ENCODE measurements at places on chromosomes 7 and 10.

GRCh38 chr10:64637939-64638338 lies 1116.7 kb downstream of the REEP3 start:
- DNase-seq = no peak

DNA sequence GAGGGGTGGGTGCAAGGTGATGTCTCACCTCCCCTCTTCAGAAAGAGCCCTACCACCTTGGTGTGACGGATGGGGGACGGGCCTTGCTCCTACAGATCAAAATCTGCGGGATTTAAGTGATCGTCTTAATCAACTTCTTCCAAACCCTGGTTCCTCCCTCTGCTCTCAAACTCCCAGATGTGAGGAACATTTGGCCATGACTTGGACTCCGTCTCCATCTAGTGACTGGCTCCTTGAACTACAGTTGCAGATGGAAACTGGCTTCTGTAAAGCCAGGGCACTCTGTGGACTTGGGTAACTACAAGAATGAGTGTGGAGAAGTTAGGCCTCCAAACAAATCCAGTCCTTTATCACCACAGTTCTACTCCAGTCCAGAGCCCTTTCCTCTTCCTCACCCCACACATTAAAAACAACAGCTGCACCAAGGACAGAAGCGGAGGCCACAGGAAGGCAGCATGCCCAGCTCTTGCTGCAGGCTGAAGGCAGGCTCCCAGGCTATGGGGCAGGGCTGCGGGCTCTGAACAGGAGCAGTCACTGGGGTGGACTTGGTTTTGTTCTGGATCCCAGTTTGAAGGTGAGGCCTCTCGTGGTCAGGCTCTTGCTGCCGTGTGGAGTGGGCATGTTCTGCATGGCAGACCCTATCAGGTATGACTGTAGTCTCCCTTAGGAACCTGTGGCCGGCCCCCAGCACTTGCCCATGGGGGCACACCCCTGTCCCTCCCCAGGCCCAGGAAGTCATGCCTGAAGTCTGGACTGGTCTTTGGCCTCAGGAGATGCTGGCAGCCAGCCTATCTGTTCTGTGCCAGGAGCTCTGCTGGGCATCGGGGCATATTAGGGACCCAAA lies 79.4 kb downstream of the VWC2 start:
- DNase-seq = peak; percentile 61

DNA sequence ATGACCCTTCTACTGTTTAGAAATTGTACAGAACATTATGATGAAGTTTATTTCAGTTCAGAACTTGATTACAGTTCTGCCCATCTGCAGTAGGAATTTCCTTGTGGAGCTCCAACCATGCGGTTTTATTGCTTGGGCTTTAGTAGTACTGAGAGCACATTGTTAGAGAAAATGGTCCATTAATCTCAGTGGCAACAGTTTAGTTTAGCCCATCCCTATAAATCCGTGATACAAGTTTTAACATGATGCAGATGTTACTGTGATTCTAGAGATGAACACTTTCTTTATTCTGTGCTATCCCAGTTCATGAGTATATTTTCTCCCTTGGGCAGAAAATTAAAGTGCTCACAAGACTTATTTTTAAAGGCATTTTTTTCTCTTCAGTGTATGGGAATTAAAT lies 84.8 kb upstream of the FZD8 start:
- DNase-seq = peak; percentile 24

- no peak for DNase-seq
These were observed 1.8 kb downstream of the IGFBP3 start for GRCh38 chr7:45919231-45919784.

GRCh38 chr10:116001976-116002375 lies 271.0 kb downstream of the GFRA1 start:
- no peak for DNase-seq

GRCh38 chr7:71237945-71238344 lies 106.0 kb downstream of the GALNT17 start:
- no peak for DNase-seq

GRCh38 chr10:103598654-103599115 lies 105.2 kb downstream of the NEURL1 start:
- peak; percentile 83 for DNase-seq

GRCh38 chr7:712381-713138 lies 13.9 kb upstream of the DNAAF5 start:
- DNase-seq = no peak

- no peak for DNase-seq
These were observed 70.5 kb upstream of the ABI1 start for GRCh38 chr10:26931223-26931622.

- DNase-seq = peak; percentile 50
These were observed 141.3 kb downstream of the EPC1 start for GRCh38 chr10:32205670-32206069.

DNA sequence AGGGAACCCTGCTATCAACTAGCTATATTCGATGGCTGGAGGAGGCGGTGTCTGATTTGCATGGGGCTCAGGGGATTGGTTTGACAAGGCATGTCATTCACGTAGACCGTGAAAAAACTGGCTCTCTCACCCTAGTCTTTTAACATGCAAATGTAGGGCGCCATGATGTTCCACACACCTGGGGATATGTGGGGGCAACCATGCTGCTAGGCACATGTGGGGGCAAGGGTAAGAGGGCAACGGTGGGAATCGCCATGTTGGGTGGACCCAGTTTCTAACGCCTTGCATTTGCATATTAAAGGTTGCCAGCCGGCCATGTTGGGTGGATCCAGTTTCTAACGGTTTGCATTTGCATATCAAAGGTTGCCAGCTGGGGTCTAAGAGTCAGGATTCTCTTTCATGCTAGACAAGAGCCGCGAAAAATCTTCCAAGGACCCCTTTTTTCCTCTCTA lies 419.2 kb upstream of the NFE2L3 start:
- DNase-seq = no peak

DNA sequence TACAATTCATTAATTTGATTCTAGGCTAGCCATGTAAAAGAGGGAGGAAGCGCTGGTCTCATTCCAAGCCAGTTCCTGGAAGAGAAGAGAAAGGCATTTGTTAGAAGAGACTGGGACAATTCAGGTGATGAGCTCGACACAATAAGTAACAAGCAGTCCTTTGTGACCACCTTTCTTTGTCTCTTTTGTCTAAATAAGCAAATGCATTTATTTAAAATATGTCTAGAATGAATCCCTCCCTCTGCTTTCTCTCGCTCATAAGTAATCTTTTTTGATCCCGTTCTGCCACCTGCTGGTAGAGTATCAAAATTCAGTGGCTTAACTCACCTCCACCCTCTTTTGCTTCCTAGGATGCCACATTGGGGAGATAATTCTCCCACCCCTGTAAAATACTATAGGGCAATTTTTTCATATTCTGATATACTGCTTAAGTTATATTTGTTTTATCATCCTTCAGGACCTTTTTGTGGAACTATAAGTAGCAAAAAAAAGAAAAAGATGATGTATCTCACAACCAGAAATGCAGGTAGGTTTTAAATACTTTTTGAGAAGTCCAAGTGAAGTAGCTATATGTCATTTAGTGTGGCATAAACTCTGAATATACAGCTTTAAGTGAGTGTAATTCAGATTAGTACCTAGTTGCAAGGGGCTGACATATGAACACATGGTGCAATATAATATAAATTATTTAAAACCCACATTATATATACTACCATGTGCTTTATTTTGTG lies 91.5 kb downstream of the GSDME start:
- DNase-seq = peak; percentile 53

- peak; percentile 73 for DNase-seq
These were observed 1.7 kb upstream of the CCDC201 start for GRCh38 chr7:45874408-45875131.

GRCh38 chr10:108060246-108060645 lies 895.7 kb upstream of the SORCS1 start:
- DNase-seq = no peak

GRCh38 chr7:140333223-140333622 lies 65.1 kb downstream of the SLC37A3 start:
- DNase-seq = no peak

DNA sequence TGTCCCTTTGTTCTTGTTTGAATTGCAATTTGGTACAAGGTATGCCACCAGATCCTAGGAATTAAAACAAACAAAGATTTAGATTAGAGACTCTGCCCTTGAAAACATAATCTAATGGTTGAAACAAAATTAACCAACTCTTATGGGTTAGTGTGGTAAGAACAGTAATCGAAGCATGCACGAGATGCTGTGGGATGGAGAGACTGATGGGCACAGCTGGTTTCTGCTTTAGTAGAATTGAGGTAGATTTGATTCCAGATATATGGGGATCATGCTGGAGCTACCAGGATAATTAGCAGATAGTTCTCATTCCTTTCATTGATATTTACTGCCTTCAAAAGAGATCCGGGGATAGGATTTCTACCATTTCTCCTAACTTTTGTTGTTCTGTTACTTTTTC lies 20.4 kb upstream of the SEMA4G start:
- no peak for DNase-seq

GRCh38 chr7:93301736-93302135 lies 69.6 kb downstream of the VPS50 start:
- no peak for DNase-seq

DNA sequence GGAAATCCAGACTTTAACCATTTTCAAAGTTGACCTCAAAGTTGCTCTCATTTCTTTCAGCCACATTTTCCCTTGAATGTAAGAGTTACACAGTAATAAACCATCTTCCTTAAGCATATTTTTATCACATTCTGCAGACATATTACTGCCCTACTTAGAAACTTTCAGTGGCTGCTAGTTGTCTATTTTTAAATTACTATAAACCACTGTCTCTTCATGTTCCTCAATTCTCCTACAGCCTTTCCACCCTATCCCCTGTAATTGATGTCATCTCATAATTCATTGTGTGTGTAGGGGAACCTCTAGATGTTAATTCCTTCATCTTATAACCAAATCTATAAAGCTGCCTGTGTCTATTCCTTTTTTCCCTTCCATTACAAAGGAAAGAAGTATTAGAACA lies 78.1 kb upstream of the STRIP2 start:
- no peak for DNase-seq

DNA sequence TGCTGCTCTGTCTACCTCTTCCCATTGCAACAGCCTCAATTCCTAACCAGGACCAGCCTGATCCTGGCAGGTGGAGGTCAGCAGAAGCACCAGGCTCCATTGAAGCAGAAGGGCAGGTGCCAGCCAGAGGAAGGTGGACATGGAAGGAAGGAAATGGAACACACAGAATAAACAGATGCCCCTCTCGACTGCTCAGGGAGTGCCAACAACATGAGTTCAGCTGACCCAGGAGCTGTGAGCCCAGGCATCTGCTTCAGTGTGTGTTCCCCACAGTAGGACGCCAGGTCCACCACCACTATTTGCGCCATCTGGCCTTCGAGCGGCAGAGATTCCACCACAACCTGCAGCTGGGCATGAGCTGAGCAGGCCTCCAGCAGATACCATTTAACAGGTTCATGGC lies 56.7 kb downstream of the GPAM start:
- DNase-seq = no peak

- no peak for DNase-seq
These were observed 672 bp downstream of the LFNG start for GRCh38 chr7:2520131-2520760.

DNA sequence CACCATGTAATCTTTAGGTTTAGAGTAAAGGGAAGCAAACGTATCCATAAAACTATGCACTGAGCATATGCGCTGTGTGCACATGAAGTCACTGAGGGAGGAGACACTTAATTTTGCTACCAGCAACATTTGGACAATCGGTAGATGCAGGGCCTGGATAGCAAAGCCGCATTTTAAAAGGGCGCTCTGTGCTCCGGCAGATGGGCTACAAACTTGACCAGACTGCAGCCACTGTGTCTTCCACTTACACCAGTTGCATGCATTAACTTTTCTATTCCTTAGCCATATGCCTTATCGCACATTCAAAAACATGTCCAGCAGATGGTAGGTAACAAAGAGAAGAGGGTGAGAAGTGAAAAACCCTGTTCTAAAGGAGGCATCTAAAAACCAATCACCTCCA lies 18.3 kb downstream of the FAM171A1 start:
- no peak for DNase-seq

DNA sequence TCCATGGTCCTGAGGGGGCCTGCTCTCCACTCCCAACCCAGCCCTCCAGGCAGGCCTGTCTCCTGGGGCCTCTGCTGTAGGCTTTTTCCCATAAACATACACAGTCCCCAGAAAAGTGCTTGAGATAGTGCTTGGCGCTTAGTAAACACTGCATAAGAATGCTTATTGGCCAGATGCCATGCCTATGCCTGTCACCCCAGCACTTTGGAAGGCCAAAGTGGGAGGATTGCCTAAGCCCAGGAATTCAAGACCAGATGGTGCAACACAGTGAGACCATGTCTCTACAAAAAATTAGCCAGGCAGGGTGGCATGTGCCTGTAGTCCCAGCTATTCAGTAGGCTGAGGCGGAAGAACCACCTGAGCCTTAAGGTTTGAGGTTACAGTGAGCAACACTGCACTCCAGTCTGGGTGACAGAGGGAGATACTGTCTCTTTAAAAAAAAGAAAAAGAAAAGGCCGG lies 24.6 kb upstream of the ASL start:
- peak; percentile 100 for DNase-seq

GRCh38 chr7:154804449-154804848 lies 198.5 kb downstream of the PAXIP1 start:
- DNase-seq = no peak

Data from AG10803 (cell line).